Suppressor macrophage (primary cell): ENCODE measurements at places on chromosomes 2 and 18.

- peak; percentile 27 for DNase-seq
These were observed 113.7 kb downstream of the SPTBN1 start for GRCh38 chr2:54569745-54570301.

DNA sequence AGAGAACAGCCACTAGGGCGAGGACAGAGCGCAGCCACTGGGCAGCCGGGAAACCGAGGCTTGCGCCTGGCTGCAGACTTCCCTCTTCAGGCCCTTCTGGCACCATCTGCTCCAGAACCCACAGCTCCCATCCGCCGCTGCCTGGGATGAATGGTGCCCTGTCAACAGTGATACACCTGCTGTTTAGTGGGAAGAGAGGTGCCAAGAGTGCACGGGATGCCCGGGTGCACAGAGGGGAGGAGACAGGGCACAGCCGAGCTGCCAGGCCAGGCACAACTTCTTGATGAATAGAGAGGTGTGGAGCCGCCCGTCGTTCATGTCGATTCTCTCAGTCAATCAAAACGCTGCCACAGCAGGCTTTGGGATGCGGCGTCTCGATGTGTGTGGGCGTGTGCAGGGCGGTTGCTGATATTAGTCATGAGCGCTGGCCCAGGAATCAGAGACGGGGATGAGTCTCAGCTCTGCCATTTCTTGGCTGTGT, 39.5 kb downstream of the RRM2 start:
- no peak for DNase-seq

DNA sequence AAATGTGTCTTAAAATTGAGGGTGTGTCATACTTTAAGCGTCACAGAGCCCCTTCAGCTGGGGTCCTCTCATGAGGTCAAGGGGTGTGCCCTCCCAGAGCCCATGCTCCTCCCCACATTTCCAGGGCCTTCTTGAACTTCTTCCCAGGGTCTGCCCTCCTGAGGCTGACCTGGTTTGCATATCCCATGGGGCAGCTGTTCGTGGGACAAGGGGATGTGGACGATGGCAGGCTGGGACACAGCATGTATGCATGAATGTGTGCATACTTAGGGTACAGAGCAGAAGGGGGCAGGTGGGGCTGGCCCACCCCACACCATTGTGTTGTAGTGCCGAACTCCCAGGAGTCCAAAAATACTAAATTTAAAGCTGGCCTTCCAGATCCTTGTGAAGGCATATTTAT, 46.2 kb upstream of the TAF1B start:
- no peak for DNase-seq

GRCh38 chr2:34242763-34243123, 643.6 kb upstream of the FAM98A start:
- no peak for DNase-seq

GRCh38 chr18:76457957-76458356, 37.1 kb downstream of the ZNF516 start:
- DNase-seq = no peak

DNA sequence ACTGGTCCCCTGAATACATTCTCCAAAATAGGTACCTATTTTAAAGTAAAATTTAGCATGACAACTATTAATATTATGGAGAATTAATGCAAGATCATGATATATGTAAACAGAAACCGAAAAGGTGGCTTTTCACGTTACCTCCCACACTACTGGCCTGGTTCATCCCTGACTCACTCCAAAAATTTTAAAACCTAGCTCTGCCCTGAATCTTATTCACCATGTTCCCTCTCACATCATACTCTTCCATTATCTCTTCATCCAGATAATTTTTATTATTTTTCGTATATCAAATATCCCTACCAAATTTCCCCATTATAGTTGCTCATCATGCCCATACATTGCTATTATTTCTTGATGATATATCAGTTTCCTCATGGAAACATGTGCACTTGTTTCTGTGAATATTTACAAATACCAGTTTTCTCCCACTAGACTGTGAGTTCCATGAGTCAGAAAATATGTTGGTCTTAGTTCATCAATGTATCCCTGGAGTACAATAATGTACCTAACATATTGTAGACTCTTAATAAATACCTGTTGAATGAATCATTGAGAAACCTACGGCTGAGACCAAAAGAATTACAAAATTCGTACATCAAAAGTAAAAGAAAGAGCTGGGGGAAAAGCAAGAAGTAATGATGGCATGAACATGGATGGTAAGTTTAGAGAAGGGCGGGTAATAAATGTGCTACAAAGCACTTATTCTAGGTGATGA, 360.1 kb upstream of the CHAC2 start:
- no peak for DNase-seq

DNA sequence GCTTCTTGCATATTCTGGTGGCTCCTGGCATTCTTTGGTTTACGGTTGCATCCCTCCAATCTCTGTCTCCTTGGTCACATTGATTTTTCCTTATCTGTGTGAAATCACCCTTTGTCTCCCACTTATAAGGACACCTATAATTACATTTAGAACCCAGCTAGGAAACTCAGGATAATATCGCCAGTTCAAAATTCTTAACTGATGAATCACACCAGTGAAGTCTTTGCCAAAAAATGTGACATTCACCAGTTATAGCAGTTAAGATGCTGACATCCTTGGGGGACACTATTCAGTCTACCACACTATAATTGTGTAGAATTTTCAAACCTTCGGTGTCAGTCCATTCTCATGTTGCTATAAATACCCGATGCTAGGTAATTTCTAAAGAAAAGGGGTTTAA, 320.2 kb downstream of the TMX3 start:
- no peak for DNase-seq

DNA sequence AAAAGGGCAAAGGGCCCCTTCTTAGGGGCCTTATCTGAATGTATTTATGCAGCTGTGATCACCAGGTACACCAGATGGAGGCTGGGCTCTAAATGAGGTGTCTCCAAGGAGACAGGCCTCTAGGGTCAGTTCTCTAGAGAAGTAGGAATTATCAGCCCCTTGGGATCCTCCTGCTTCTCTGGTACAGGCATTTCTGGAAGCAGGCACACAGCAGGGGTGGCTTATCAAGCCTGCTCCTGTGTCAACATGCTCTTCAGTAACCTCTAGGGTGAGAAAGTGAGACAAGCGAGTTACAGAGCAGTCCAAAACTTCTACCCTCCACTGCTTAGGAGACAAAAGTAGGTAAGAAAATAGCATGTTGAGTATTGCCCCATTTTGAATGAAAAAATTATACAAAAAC, 13.8 kb downstream of the TPGS2 start:
- DNase-seq = no peak

DNA sequence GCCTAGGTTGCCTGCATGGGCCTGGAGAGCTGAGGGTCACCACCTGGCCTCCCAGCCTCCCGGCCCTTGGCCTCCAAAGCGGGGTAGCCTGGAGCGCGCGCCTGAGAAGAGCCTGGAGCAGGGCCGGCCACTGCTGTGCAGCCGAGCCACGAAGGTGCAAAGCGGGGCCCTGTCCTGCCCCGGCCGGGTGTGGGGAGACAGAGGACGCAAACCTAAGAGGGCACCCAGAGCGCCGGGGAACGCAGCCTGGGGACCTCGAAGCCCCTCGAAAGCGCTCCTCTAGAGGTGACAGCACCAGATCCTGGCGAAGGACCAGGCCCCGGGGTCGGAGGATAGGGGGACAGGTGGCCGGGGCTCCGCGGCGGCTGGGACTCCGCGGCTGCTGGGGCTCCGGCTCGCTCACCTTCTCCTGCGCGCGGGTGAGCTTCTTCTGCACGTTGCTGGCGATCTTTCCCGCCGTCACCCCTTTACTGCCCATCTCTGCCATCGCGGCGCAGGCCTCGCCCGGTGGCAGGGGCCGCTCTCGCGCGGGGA, 430 bp downstream of the BIN1 start:
- DNase-seq = no peak

DNA sequence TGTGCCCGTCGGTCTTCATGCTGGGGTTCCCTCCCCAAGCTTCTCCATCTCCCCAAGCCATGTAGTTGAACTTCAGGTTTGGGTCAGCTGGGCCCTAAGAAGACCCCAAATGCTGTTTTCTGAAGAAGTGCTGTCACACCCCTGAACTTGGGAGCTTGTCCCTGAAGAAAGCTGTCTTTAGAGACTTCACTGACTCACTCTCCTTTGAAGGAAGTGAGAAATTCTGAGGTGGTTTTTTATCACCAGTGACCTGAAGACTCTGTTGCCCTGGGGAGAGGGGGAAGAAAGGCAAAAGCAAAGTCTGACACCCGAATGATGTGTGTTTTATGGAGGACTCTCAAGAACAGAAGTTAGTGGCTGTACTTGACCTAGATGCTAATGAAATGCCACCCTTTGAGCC, 83.6 kb upstream of the BCL2L11 start:
- DNase-seq = no peak

GRCh38 chr2:178306352-178307073, 112.2 kb downstream of the OSBPL6 start:
- DNase-seq = peak; percentile 62

GRCh38 chr2:120798567-120799247, 63.0 kb downstream of the GLI2 start:
- DNase-seq = no peak

DNA sequence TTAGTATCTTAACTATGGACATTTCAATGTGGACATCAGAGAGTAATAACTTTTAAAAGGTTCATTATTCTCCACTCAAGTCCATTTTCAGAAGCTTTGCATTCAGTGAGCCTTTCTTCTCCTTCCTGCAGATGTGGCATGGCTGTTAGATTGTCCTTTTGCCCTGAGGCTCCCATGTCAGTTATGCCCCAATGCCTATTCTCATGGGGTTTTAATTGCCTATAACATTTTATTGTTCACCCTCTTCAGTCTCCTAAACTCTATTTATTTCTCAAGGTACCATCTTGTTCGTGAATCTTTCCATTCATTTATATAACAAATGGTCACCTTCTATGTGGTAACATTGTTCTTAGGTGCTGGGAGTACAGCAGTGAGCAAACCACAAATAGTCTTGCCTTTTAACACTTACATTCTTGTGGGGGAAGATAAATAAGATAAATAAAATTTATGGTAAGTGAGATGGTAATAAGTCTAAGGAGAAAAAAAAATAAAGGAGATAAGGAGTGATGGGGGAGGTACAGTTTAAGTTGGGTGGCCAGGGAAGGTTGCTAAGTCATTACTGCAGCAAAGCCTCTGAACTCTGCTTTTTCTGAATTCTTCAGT, 277.9 kb upstream of the SIX3 start:
- DNase-seq = no peak

DNA sequence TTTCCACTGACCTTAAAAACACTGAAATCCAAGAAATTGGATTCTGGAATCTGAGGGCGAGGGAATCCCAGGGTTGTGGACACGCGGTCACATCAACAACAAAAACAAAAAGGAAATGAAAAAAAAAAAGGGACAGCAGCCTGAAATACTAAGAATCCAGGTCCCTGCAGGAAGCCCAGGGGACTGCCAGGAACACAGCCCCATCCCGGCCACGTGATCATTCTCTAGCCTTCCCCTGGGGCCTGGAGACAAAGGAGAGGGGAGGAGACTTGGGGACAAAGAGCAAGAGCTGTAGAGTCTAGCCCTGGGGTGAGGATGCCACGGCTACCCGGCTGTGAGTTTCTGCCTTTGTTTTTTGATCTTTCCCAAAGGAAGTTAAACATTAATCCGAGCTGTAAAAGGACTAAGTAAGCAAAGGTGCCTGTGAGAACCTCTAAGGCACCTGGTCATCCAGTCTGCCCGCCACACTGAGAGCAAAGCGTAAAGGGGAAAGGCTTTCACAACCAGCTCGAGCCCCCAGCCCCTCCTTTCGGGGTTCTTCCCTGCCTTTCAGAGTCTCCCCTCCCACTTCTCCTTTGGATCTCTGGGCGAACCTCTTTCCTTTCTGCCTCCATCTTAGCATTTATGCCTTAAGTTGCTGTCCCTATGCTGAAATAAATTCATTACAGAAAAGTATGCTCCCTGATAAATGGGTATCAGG, 57.9 kb upstream of the MSH2 start:
- no peak for DNase-seq

GRCh38 chr2:124804014-124804940, 779.2 kb downstream of the CNTNAP5 start:
- peak; percentile 58 for DNase-seq

DNA sequence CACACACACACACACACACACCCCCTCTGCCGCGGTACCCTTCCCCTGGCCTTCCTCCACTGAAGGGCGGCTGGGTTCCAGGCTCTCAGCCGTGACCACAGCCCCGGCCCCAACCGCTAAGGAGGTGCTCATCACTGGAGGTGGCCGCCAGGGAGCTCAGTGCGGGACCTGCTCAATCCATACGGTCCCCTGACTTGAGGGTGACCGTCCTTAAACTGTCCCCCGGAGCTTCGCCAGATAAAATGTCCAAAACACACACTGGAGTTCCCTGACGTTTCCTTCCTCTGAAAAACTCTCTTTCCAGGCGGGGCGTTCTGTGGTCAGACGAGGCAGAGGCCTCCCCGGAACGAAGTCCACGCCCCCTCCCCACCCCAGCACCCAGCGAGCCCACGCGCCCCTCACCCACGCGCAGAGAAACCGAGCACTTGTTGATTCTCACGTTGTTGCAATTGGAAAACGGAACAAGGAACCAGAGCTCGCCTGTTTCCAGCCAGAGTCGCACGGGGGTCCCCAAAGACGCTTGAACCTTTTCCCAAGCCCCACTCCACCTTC, 1.4 kb downstream of the MBP start:
- DNase-seq = peak; percentile 98

GRCh38 chr18:77115192-77115953, 17.2 kb downstream of the MBP start:
- DNase-seq = peak; percentile 42

DNA sequence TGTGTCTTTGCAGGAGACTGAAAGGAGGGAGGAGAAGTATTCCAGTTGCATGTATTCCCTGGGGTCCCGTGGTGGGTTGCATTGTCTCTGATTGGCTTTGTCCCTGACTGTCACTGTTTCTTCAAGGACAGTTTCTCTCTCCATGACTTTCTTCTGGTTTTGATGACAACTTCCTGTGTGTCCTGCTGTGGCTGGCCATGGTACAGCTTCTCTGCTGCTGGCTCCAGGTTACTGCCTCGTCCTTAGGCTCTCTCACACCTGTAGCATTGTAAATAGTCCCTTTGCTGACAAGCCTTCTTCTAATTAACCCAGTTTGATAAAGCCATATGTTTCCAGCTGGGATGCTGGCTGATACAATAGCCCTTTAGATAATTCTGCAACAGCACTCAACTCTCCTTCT, 129.0 kb downstream of the LPIN1 start:
- DNase-seq = no peak

GRCh38 chr18:36440614-36441013, 143.1 kb downstream of the FHOD3 start:
- no peak for DNase-seq

GRCh38 chr2:12719400-12720277, 2.9 kb downstream of the TRIB2 start:
- no peak for DNase-seq

DNA sequence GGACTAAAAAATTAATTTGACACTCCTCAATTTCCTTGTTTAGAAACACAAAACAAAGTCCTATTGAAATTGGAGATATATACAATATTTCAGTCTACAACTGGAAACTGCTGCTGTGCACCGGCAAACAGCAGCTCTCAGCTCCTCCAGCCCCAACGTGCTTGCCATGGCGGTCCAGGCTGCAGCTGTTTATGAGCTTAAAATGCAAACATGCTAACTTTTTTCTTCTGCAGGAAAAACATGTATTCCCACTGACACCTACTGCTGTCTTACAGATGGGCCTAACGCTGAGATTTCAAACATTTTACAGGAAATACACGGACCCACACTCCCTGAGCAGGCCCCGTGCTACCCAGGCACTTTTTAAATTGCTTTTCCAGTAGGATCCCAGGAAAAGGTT, 195.5 kb downstream of the BCL11A start:
- DNase-seq = no peak

GRCh38 chr2:134258684-134259388, 5.0 kb downstream of the MGAT5 start:
- DNase-seq = no peak
